Renal pelvis (tissue), 12 donors: ENCODE measurements at places on chromosomes 5 and 9. TPM values are rescaled to one million over a fixed set of nuclear protein-coding genes. Genes with fewer than 3 reads are reported as not detected.

The ADAMTSL2 gene
- polyA plus RNA-seq, result 1.5 TPM

The SPATA31A3 gene
- not detected for polyA plus RNA-seq

GRCh38 chr5:69083412-69083811 is 10.4 kb upstream of the SLC30A5 start:
- DNase-seq, result no peak

- no peak for DNase-seq
Measured at GRCh38 chr5:154970759-154971158, 29.9 kb downstream of the MRPL22 start.

The SPATA31C1 gene
- 0.80 TPM for polyA plus RNA-seq

The PCDHGA6 gene
- polyA plus RNA-seq, result 6.4 TPM

DNA sequence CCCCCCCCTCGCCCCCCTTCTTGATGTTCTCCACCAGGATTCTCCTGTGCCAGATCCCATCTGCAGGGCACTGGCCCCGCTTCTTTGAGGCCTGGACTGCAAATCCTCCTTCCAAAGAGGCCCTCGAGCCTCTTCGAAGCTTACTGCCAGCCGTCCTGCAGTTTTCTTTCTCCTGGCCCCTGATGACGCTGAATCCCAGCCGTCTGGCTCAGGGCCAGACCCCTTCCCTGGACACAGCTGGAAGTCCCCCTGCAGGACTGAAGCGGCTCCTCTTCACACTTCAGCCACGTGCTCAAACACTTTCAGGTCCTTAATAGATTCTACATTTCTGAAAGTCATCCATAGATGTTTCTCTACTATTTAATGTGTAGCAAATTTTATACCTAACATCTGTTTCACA is 121.5 kb downstream of the EHMT1 start:
- DNase-seq, result no peak

The PCA3 gene
- polyA plus RNA-seq, result 2.2 TPM

DNA sequence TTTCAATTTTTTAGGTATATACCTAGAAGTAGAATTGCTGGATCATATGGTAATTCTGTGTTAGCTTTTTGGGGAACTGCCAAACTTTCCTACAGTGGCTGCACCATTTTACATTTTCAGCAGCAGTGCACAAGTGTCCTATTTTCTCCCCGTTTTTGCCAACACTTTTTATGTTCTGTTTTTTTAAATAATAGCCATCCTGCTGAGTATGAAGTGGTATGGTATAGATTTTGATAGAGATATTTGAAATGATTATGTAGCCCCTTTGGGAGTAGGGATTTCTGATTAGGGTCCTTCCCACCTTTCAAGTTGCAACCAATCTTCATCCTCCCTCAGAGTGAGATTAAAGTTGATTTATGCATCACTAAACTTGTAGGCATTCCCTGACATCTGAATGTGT is 76.5 kb downstream of the ARHGEF28 start:
- DNase-seq, result no peak

- no peak for DNase-seq
Measured at GRCh38 chr9:96173640-96174039, 128.3 kb downstream of the HSD17B3 start.
